CD4-positive, alpha-beta T cell treated with Interleukin-2 at 100 ng/mL for 4 hours (primary cell): ENCODE measurements at places on chromosomes 16 and 17.

DNA sequence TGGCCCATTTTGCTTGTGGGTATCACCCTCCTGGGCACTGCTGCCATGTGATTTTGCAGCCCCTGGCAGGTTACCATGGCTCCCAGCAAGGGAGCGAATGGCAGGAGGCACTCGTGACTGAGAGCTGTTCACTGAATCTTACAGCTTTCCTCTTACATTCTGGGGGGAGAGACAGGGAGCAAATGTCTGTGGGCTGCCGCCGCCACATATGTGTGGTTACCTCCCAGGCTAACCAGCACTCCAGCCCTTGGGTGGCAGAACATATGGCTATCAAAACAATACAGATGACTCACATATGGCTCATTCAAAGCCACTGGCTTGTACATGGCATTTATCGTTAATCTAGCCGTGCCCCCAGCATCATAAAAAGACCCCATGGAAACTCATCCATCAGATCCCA lies 19.8 kb downstream of the GTF3C1 start:
- DNase-seq: no peak

DNA sequence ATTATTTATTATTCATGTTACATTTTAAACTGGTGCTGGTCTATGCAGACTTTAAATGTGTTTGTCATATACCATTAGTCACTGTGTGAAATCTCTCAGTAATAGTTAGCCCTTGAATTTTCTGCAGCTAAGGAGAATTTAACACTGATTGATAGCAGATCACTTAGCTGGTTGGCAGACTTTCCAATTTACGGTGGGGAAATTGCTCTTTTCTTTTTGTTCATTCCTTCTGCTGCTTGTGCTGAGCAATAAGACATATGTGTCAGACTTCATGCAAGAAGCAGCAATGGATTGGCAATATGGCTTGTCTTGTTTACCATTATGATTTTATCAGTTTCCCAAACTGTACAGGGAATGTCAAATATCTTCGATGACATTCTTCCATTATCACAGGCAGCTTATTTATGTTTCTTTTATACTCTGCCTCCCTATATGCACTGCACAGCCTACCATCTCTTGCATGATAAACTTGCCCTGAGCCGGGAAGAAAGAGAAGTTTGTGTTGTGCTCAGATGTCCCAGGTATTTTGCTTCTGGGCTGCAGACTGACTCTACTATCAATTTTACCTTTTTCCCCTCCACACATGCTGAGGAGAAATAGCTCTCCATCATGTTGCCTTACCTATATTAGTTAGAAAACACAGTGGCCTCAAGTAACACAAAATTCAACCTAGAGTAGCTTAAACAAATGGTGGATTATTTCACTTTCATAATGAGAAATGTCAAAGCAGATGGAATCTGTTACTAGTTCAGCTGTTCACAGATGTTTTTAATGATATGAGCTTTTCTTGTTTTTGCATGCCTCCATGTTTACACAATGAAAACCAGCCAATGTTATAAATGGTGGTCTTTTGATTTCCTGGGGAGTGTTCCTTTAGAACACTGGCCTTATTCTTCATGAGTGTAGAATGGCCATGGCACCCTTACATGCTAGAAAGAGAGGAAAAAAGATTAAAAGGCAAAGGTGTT lies 968.1 kb upstream of the GOT2 start:
- DNase-seq: no peak

- no peak for DNase-seq
These were observed 19.8 kb upstream of the KCNH6 start for GRCh38 chr17:63503341-63503705.

DNA sequence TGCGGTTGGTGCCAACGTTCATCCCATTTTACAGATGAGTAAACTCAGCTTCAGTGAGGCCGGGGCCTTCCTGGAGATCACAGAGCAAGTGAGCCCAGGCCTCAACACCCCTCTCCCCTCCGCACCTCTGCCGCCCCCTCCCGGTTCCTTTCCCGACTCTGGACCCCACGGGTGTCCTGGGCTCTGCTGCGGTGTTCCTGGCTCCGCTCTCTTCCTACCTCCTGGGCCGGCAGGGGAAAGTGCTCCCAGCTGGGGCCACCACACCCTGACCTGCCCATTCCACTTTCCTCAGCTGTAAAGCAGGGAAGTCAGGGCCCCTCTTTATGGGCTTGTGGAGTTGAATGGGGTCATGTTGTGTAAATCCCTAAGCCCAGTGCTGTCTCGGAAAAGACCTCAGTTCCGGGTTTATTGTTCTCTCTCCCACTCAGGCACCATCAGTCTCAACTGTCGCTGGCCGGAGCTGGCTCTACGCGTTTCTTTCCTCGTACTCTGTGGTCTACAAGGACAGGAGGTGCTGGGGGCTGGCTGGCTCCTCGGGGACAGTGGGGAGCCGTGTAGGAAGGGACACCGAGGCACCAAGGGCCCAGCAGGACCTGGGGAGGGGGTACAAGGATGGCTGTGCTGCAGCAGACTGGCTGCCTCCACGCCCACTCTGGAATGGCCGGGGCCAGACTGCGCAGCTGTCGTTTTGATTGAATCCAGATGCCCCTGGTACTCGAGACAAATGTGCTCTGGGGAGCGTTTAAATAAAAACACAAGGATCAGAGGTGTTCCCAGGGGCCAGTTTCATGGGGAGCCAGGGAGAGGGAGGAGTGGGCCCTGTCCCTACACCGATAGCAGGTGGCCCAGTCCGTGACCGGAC lies 21.7 kb upstream of the ACSF3 start:
- DNase-seq: no peak

DNA sequence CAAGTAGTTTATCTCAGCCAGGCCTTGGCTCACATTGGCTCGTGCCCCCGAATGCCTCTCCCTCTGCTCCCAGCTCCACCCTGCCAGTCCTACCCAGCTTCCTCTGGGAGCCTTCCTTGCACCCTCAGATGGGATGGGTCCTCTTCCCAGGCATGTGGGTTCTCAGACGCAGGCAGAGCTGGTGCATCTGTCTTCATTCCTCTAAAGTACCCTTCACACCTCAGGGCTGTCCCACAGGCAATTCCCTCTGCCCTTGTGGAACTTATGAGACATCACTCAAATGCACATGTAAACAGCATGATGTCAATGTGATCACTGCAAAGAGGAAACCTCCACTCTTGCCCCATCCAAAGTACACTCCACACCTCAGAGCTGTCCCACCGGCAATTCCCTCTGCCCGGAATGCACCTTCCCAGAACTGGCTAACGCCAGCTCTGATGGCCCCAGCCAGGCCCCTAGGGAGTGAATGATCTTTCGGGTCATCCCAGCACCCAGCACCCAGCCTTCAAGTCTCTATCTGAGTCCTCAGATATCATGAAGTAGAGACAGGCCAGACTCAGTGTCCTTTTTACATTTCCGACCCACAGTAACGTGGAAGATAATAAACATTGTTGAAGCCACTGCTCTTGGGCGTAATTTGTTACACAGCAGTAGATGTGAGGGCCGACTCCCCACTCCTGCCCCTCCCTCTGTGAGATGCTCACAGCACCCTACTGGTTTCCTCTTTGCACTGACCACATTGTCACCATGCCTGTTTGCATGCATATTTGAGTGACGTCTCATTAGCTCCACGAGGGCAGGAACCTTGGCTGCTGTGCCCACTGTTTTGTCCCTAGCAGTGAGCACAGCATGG lies 85.4 kb downstream of the N4BP1 start:
- DNase-seq: peak; percentile 12

GRCh38 chr16:14392960-14393359 lies 237.1 kb downstream of the PARN start:
- no peak for DNase-seq

DNA sequence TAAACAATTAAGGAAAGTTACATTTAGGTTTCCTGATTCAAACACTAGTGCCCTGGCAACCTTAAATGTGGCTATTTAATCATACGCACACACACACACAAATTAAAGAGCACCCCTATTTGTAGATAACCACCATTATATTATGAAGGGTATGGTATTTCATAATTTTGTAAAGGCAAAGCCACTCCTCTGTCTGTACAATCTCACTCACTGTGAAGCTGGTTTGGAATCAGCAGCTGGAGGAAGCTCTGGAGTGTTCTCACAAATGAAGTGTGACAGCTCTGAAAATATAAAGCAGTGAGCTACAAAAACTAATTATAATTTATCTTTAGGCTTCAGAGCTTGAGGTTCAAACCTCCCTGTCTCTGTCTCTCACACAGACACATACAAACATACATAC lies 57.9 kb upstream of the KCNJ16 start:
- no peak for DNase-seq

- no peak for DNase-seq
These were observed 55.5 kb downstream of the SNX11 start for GRCh38 chr17:48162946-48163506.

- no peak for DNase-seq
These were observed 219.0 kb downstream of the CPPED1 start for GRCh38 chr16:12584488-12585233.

GRCh38 chr17:34171245-34171818 lies 83.8 kb upstream of the CCL2 start:
- DNase-seq: peak; percentile 58
